ENCODE measurements at places on chromosomes 5 and 9.
A peak's percentile ranks its signal among the peaks of the same experiment; 100 is the strongest.

- DNase-seq: peak; percentile 22
Measured at GRCh38 chr5:157046041-157046440, 12.9 kb downstream of the HAVCR1 start.

DNA sequence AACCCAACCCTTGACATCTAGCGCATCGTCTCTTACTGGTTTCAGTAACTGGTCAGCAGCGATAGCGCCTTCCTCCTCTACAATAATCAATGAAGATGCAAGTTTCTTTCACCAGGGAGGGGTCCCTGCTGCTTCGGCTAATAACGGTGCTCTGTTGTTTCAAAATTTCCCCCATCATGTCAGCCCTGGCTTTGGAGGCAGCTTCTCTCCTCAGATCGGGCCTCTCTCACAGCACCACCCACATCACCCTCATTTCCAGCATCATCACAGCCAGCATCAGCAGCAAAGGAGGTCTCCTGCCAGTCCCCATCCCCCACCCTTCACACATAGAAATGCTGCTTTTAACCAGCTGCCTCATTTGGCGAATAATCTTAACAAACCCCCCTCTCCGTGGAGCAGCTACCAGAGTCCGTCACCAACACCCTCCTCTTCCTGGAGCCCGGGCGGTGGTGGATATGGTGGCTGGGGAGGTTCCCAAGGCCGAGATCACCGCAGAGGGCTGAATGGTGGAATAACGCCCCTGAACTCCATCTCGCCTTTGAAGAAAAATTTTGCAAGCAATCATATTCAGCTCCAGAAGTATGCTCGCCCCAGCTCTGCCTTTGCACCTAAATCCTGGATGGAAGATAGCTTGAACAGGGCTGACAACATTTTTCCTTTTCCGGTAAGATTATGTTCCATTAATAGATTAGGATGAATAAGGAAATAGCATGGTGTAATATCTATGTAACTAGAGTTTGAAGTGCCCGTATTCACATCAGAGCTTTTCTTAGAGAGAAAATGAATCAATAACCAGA is 2.2 kb downstream of the CPEB4 start:
- no peak for DNase-seq

- no peak for DNase-seq
Measured at GRCh38 chr9:68983008-68983411, 30.9 kb downstream of the PRKACG start.

DNA sequence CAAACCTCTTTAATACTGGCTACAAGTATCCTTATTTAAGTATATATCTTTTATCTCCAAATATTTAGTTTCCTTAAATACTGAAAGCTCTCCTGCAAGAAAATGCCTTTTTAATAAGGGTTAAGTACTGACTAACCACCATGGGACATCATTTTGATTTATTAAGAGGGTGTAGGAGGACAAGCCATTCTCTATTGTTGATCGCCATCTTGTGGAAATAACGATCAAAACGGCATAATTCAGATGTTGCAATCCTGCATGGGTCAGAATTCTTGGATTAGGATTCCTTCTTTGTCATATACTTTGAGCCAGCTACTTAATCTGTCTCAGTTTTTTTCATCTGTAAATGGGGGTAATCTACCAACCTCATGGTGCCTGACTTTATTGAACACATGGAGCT is 28.7 kb upstream of the C5orf46 start:
- no peak for DNase-seq

DNA sequence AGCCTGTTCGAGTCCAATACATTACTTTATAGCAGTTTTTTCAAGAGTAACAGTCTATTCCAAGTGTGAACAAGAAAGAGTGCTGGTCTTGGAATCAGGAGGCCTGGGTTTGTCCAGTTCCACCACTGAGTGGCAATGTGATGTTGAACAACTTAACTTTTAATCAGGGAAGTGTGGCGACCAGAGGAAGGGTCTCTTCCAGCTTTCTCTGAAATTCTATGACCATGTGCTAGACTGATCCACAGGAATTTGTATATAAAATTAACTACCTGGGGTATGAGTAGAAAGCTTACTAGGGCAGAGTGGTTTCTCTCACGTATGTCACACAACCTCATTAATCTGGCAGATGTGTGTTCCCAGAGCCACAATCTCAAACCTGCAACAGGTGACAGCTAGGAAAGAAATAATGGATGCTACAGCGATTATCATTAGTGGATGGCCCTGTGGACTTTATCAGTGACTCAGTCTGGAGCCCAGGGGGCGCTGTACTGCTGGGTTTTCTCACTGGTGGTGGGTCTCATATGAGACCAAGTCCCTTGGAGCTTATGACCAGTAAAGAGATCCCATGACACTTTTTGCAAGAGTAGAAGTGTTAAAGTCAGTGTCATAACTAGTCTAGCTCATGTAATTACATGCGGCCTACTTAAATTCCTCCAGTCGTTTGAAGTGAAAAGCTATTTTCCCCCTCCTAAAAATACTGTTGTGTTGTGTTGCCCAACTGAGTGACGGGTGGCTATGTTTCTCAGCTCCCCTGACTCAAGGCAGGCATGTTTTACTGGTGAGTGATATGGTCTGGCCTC is 116.5 kb downstream of the GDNF start:
- DNase-seq: no peak

- no peak for DNase-seq
Measured at GRCh38 chr9:90095682-90096081, 490.9 kb downstream of the GADD45G start.

GRCh38 chr5:138502121-138502520 is 36.8 kb downstream of the EGR1 start:
- no peak for DNase-seq

- DNase-seq: no peak
Measured at GRCh38 chr5:154795235-154795596, 40.0 kb downstream of the LARP1 start.

DNA sequence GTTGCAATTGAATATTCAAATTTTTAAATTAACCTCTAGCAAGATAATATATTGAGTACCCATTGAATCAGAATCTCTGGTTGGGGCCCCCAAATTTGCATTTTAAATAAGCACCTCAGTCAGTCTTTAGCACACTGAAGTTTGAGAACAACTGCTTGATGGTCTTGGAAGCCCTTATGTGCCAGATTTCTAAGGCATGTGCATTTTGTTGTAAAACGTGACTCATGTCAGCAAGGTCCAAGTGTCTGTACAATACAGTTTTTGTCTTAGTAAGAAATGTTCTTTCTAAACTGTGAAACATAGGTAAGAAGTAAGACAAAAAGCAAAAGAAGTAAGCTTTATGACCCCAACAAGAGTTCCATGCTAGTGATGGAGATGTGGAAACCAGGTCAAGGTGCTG is 59.1 kb upstream of the PHF2 start:
- DNase-seq: no peak

- no peak for DNase-seq
Measured at GRCh38 chr5:107776922-107777740, 106.4 kb upstream of the EFNA5 start.

DNA sequence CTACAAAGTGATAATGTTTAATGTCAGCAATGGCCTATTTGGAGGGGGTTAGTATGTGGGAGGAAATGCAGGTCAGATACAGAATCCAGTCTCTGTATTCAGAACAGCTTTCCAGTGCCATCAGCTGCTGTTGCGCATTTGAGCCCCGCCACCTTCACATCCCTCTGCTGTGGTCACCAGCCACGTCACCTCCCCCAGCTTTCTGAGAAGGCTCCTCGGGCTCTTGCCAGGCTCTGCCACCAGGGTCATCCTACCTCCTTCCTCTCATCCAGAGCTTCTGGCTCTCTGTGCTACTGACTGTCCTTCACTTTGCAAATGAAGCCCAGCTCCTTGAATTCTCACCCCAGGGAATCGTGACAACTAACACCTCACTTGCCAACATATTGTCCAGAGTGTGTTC is 138.8 kb downstream of the PIK3R1 start:
- DNase-seq: no peak

GRCh38 chr5:133688391-133688790 is 76.0 kb upstream of the FSTL4 start:
- no peak for DNase-seq

- no peak for DNase-seq
Measured at GRCh38 chr9:114270120-114270975, 52.5 kb upstream of the ORM1 start.

DNA sequence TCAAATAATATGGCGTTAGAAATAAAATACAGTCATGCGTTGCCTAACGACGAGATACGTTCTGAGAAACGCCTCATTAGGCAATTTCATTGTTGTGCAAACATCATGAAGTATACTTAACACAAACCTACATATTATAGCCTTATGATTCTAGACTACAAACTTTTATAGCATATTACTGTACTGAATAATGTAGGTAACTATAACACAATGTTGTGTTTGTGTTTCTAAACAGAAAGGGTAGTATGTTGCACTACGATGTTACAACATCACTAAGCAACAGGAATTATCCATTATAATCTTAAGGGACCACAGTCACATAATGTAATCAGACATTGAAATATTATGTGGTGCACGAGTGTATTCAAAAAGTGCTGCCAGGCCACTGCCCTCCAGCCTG is 3.0 kb upstream of the SMC2 start:
- no peak for DNase-seq

- no peak for DNase-seq
Measured at GRCh38 chr5:172455087-172455381, 709 bp upstream of the SH3PXD2B start.

- no peak for DNase-seq
Measured at GRCh38 chr5:127920936-127921335, 162.6 kb upstream of the SLC12A2 start.

DNA sequence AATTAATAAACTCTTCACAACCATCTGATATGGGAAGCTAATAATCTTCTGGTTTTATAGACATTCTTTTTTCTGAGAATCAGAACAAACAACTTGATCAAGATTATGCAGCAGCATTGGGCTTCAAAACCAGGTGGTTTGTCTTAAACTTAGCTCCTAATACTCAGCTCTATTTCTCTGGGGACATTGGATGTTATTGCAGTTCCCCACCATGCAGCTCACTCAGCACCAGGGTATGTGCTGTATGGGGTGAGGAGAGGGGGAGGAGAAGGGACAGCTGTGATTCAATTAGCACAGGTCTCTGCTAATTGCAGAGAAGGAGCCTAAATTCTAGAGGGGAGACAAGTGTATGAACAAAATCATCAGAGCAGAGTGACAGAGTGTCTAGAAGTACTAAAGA is 210.7 kb upstream of the TNC start:
- no peak for DNase-seq

DNA sequence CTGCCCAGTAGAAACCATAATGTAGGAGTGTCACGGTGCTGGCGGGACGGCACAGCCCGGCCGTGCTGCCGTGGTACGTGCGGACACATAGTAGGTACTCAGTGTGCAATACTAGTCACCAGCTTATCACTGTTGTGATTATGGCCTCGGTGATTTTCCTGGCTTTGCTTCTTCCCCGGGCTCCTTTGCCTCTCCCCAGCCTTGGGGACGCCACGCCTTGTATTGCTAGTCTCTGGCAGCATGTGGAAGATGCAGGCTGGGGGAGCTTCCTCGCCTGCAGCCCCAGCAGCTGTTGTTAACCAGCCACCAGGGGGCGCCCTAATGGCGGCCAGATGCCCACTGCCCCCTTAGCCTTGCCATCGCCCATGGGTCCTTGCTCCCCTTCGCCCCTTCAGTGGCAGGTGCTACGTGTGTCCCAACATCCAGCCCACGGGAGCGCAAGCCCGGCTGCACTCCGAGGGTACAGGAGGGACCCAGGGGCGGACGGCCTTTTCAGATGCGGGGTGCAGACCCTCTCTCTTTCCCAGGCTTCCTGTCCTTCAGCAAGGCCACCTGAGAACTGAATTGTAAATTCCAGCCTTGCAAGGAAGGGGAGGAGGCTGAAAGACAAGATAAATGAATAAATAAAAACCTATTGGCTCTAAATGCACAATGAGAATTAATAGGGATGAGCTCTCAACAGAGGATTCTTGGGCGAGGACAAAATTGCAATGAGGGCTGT is 8.0 kb downstream of the NTNG2 start:
- DNase-seq: peak; percentile 72

DNA sequence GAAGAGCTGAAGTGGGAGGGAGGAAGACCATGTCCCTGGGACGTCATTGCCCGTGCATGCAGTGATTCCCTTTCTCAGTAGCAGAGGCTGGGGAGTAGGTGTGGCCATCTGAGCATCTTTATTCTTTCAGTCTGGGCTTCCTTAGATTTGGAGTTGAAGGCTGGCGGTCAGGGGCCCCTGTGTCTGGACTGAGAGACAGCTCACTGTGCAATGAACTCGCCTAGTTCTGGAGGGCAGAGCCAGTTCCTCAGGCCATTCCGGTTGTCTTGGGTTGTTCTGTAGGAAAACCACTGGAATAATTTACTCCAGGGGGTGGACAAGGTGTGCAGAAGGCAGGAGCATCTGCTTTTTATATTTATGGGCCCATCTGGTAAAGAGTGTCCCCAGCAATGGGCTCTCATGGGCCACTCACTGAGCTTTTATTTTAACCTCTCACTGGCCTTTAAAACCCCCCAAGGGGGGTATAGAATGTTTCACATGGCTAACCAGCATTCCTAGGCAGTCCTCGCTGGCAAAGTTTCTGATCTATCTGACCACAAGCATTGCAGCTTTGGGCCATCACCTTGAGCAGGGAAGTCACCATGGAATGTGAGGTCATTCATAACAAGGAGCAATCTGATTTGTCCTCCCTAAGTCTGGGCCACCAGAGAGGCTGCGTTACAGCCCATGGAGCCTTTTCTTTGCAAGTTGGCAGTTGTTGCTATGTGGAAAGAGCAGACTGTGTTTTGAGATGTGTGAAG is 9.2 kb downstream of the STC2 start:
- DNase-seq: no peak

GRCh38 chr9:21429191-21429590 is 11.0 kb upstream of the IFNA1 start:
- no peak for DNase-seq

- no peak for DNase-seq
Measured at GRCh38 chr9:120187758-120188157, 392.2 kb downstream of the CDK5RAP2 start.

GRCh38 chr5:179764056-179764455 is 29.7 kb upstream of the LTC4S start:
- DNase-seq: no peak

GRCh38 chr5:159322180-159322579 is 8.1 kb downstream of the IL12B start:
- DNase-seq: no peak

GRCh38 chr5:56588131-56588487 is 227.2 kb upstream of the MAP3K1 start:
- no peak for DNase-seq

GRCh38 chr5:53792338-53792737 is 231.9 kb downstream of the NDUFS4 start:
- no peak for DNase-seq
